ENCODE measurements at places on chromosomes 2 and 18.

GRCh38 chr2:73281244-73281643 lies 3.0 kb downstream of the FBXO41 start:
- DNase-seq, result no peak

DNA sequence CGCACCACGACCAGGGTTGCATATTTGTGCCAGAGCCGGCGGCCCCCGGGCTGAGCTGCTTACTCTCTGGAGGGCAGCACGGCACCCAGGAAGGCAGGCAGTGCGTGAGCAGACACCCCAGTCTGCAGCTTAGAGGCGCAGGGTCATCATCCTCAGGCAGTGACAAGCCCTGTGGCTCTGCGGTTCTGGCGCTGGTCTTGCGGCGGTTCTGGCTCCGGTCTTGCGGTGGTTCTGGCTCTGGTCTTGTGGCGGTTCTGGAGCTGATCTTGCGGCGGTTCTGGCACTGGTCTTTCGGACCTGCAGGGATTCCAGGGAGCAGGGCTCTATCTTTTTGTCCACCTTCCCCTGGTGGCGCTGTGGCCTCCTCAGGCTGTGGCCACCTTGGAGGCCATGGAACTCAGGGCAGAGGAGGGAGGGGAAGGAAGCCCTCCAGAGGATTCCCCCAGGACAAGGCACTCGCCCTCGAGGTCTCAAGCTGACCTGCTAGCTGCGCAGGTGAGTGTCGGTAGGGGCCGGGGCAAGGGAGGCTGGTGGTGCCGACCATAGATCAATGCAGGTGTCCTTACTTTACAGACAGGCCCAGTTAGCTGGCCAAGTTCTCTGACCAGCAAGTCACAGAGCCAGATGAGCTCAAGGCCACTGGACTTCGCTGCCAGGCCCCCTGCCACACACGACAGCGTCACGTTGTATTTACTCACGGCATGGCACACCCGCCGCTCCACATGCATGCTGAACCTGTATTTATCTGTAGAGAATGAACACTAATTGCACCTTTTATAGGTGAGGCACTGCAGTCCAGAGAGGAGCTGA lies 14.9 kb downstream of the ESPNL start:
- DNase-seq, result no peak

GRCh38 chr2:222130855-222131254 lies 167.9 kb downstream of the PAX3 start:
- DNase-seq, result no peak

GRCh38 chr2:75632091-75632701 lies 14.4 kb upstream of the MRPL19 start:
- no peak for DNase-seq
